Osteocyte (in vitro differentiated cells): ENCODE measurements at places on chromosomes 12 and 14.

- no peak for DNase-seq
These were observed 5.3 kb downstream of the DNAI7 start for GRCh38 chr12:25189656-25190055.

DNA sequence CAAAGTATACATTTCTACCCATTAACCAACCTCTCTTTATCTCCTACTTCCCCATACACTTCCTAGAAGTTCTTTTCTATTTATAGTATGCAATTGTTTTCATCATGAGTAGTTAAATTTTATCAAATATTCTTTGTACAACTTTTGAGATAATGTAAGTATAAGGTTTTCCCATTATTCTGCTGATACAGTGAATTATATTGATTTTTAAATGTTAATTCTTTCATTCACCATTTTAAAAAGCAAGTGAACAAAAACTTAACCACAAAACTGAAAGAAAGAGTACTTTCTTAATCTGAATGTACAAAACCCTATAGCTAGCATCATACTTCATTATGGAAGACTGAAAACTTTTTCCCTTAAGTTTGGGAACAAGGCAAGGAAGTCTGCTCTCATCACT lies 9.5 kb upstream of the SLCO1B3 start:
- no peak for DNase-seq

DNA sequence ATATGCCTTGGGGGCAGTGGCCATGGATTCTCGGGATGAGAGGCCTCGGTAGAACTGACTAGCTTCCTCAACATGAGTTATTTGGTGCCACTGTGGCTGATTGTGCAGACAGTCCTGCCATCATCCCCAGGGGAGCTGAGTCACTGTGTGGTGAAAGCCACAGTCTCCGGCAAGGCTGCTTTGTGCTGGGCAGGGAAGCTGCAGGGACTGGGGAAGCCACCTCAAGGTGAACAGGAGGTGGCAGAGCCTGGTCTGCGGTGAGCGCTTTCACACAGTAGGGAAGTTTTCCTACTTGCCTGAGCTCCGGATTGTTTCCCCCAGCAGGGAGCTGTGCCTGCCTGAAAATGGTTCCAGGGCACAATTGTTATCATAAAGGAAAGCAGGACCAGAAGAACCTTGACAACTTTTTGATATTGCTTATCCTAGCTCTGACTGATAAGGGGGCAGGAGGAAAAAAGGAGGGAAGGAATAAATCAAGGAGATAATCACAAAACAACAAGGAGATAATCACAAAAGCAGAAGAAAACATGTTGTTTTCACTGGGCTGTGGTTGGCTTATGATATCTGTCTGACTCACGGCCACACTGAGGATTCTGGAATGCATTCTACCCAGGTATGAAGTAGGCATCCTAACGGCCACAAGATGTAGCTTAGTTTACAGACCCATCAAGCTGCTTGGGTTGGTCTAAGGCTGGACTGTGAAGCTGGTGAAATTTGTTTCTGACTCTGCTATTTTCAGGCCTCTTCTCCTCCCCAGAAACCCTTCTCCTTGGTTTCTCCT lies 32.2 kb upstream of the GNG2 start:
- DNase-seq = no peak

DNA sequence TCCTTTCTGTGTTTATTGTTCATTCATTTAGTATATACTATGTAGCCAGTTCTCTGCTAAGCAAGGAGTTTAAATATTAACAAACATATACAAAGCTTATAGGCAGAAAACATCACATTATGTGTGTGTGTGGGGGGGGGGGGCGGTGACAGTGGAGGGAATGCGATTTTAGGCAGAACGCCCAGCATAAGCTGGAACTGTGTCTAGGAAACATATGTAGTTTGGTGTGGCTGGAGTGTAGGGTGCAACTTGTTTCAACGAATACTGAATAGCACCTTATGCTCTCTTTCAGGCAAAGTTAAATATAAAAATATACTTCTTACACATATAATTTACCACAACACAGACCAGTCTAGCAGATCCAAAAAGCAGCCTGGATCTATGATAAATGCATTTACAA lies 980.6 kb downstream of the SLC6A15 start:
- no peak for DNase-seq

GRCh38 chr12:103827911-103828391 lies 13.1 kb downstream of the NT5DC3 start:
- DNase-seq = no peak

DNA sequence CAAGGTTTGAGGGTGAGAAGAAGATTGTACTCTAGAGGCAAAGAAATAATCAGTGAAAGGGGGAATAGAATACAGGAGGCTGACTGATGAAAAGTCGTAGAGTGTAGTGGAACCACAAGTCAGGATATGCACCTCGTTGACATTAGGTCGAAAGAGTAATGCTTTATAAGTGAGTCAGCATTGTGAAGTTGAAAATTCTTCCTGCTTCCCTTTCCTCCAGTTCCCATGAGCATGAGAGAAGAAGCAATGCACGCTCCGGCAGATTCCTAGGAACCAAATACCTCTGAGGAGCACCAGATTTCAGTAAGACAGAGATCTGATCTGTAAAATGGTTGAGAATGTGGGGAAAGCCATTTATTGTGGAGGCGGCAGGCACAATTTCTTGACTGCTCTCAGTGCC lies 16.5 kb downstream of the CCER1 start:
- no peak for DNase-seq

DNA sequence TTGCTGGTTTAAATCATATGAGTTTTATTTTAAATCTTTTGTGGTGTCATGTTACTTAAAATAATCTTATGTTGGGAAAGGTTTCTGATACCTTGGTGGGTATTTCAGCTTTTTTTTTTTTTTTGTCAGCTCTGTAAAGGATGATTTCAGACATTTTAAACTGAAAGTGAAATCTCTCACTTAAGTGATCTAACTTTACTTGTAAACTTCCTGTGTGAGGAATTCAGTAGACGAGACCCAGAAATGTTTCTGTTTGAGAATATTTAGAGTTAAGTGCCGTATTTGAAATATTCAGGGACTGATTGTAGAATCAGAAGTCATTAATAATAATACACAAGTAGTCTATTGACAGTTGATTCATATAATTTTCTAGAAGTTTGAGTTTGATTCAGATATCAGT lies 37.8 kb downstream of the PROX2 start:
- DNase-seq = no peak

- DNase-seq = no peak
These were observed 23.8 kb upstream of the DGLUCY start for GRCh38 chr14:91089958-91090535.

DNA sequence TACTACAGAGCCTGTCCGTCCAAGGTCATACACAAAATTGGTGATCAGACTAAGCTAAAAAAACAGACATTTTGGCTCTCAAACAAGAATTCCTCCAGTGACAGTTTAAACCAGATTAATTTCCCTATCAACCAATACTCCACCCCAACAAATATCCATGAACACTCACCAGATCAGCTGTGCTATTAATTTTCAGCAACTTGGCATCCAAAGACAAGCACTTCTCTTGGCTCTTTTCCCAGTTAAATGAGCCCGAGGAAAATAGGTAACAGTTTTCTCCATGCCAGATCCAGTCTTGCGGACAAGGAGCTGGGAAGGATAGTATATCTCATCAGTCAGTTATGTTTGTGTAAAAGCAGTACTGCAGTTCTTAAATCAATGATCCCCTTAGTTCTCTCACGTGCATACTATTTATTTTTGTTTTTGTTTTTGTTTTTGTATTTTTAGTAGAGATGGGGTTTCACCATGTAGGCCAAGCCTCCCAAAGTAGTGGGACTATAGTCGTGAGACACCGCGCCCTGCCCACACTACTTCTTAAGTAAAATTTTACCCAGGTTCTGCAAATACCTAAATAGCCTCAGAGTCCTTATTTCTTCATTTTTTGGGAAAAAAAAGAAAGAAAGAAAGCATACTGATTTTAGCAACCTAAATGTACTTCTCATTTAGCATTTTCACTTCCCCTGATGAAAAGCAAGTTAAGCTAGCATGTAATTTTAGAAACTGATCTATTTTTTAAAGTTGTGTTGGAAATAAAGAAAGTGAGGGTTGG lies 11.1 kb downstream of the OLR1 start:
- no peak for DNase-seq

DNA sequence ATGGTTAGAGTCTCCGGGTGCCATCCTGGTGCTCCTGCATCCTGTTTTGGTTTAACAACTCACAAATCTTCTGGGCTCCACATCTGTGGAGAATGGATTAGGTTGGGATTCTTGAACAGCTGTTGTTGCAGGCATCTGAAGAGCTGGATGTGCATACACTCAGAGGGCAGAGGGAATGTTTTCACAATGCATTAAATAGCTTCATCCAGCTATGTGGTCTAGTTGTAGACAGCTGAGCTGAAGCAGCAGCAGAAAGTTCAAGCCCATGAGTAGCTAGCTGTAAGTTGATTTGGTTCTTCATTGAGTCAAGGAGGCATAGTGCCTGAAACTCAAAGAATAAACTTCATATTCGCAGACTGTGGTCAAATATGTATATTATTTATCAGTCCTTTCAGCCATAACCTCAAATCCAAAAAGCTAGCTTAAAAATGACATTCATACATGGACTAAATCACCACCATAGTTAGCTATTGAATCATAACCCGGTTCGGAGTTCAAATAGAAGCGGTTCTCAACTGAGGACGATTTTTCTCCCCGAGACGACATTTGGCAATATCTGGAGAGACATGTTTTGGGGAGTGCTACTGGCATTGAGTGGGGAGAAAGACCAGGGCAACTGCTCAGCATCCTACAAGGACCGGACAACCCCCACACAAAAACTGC lies 858 bp upstream of the ANKRD13A start:
- DNase-seq = no peak

DNA sequence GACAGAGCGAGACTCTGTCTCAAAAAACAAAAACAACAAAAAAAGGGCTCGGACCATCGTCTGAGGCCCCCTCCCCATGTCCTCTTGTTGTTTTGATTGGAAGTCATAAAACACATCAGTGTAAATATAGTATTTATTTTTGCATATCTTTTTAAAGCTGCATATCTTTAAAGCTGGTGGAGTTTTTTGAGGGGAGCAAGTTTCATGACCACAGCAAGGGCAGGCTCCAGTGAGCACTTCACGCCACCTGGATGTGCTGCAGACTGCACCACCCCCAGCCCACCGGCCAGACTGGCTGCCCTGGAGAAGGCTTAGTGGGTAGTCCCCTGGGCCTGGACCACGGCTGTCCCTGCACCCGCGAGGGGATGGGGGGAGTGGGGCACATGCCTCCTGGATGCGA lies 11.9 kb upstream of the BCL7A start:
- no peak for DNase-seq
